ENCODE measurements at places on chromosomes 12 and 14.
A peak's percentile ranks its signal among the peaks of the same experiment; 100 is the strongest.

DNA sequence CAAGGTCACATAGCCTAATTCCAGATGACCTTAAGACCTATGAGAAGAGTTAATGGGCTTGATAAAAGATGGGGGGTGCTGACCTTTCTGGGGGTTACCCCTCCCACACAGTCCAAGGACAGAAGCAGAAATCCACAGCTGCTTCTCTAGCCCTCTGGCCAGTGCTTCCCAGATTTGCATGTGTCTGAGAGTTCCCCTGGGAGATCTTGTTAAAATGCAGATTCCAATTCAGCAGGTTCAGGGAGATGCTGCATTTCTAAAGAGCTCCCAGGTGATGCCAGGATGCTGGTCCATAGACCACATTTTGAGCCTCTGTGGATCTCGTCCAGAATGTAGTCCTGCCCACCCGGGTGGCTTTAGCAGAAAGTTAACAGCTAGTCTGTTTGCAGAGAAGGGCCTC lies 82.1 kb downstream of the WSCD2 start:
- no peak for DNase-seq

GRCh38 chr12:5295996-5296395 lies 135.9 kb upstream of the NTF3 start:
- DNase-seq, result no peak

- DNase-seq, result peak; percentile 23
These were observed 768 bp downstream of the METTL25 start for GRCh38 chr12:82359115-82359478.

GRCh38 chr14:77339407-77339806 lies 18.6 kb downstream of the GSTZ1 start:
- DNase-seq, result no peak

GRCh38 chr14:65222440-65222858 lies 120.1 kb upstream of the MAX start:
- DNase-seq, result peak; percentile 60

Data from HEK293T (cell line).